ENCODE measurements at places on chromosomes 5 and 9.

DNA sequence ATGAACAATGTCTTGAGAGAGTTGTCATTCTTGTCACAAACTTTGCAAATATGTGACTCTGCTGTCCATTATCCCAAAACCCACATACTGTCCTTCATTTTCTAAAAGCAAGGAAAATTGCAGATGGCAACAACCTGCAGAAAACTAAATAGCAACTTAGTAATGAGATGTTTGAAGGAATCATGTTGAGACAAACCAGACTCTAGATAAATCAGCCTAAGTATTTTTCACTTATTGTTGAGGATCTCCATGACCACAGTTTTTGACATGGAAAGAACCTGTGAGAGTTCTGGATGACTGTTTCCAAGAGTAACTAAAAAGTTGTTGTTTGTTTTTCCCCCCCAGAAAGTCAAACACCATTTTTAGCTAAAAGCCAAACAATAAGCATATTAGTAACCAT lies 535.2 kb upstream of the ZNF608 start:
- no peak for DNase-seq

DNA sequence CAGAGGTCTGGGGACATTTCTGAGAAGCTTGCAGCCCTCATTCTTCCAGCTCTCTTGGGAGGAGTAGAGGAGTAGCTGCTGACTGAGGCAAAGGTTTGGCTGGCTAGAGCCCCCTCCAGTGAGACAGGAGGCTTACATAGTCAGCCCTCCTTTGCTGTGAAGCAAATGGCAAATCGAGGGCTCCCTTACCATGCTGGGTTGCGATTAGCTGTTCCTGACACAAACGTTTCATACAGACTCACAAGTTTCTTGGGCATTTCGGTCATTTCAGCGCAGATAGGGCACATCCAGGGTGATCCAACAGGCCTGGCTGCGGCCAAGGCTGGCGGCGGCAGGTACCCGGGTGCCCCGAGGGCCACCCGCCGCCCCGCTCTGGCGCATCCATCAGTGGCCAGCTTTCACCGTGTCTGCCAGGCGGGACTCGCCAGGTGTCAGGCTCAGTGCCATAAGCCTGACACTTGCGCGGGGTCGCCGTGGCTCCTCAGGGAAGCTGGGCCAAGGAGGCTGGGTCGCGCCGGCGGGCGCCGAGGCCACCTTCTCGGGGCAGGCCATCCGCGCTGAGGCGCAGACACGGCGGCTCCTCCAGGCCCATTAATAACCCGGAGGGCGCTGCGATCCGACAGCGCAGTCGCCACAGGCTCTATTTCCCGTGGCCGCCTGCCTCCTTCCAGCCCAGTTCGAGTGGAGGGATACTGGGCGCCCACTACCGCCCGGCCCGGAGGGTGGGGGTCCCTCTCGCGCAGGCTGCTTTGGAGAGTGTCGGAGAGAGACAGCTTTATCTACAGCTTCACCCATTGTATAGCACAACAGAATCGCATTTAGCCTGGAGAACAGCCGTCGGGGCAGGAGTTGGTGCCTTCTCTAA lies 9.1 kb downstream of the PRDM6 start:
- DNase-seq, result peak; percentile 61

- DNase-seq, result no peak
Measured at GRCh38 chr5:149883550-149883949, 61.0 kb downstream of the PDE6A start.

DNA sequence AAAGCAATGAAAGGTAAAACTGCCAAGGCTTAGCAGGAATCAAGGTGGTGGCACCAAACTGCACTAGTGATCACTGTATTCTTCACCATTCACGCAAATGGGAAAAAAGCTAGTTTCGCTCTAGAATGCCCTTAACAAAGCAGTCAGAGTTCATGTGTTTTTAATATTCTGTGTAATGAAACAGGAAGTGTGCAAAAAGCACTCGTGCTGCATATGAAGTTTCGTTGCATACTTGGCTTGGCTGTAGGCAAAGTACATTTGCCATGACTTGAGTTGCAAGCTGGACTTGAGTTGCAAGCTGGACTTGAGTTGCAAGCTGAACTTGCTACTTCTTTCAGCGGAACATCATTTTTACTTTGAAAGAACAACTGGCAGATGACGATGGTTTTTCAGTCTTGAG lies 55.4 kb downstream of the FOXI1 start:
- no peak for DNase-seq

DNA sequence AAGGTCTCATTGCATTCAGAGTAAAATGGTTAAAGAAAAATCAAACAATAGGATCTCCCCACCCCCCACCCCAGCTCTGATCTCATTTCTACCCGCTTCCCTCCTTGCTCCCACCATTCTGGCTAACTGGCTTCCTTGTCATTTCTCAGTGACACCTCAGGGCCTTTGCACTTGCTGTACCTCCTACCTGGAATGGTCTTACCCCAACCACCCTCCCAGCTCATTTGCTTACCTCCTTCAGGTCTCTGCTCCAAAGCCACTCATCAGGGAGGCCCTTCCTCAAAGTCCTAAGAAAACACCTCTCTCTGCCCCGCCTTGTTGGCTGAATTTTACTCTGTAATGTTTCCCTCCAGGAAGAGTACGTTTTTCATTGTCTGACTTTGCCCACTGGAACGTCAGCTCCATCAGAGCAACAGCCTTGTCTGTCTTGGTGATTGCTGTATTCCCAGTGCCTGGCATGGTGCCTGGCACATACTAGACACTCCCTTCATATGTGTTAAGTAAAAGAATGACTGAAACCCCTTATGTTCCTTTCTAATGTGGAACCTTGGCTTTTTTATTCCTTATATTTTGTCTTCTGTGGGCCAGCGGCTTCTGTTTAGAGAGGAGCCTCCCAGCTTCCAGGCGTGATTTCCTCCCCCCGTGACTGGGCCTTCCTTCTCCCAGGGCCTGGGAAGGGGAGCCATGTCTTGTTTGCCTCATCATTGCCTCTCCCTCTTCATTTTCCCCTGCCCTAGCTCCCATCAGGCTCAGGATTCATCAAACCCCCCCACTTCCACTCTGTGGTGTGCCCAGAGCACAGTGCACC lies 26.9 kb downstream of the NEURL1B start:
- no peak for DNase-seq

DNA sequence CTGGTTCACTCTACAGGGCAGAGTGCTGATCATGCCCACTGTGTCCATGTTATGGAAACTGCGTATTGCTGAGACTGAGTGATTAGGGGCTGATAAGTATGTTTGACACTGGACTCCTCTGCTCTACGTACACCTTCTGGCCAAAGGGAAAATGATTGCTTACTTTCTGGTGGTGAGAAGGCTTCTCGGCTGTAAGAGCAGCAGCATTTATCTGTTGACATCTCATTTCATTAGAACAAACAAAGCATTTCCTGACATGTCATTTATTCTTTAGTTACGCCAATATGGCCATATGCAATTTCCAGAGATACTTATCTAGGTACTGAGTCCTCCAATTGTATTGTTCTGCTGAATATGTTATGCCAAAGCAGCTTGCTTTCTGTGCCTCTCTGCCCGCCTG lies 5.6 kb downstream of the FAXDC2 start:
- DNase-seq, result no peak

- DNase-seq, result no peak
Measured at GRCh38 chr5:148697809-148698196, 43.5 kb upstream of the HTR4 start.

DNA sequence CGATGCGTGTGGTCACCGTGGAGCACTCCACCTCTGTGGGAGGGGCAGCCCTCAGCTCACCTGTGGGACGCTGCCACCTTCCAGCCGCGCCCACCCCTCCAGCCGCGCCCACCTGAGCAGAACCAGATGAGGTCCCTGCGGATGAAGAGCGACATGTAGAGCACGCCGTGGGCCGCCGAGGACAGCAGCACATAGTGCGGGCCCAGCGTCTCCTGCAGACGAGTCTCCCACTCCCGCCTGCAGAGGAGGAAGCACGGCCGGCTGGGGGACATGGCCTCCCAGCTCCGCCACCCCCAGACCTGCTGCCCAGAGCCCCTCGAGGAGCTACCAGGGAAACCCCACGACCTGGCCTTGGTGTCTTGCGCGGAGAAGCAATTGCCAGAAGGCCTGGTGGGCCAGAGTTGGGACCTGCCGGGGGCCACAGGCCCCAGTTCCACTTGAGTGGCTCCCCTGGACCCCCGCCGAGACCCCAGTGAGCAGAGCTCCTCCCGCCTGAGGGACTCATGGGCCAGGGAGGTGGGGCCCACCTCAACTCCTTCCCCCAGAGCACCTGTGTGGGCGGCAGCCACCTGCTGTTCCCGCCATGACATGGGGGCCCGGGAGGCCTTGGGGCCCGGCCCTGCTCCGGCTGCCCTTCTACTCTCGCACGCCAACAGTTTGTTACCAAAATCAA lies 6.5 kb downstream of the INPP5E start:
- no peak for DNase-seq

Data from mesendoderm (in vitro differentiated cells).